ENCODE measurements at places on chromosomes 12 and 14.

DNA sequence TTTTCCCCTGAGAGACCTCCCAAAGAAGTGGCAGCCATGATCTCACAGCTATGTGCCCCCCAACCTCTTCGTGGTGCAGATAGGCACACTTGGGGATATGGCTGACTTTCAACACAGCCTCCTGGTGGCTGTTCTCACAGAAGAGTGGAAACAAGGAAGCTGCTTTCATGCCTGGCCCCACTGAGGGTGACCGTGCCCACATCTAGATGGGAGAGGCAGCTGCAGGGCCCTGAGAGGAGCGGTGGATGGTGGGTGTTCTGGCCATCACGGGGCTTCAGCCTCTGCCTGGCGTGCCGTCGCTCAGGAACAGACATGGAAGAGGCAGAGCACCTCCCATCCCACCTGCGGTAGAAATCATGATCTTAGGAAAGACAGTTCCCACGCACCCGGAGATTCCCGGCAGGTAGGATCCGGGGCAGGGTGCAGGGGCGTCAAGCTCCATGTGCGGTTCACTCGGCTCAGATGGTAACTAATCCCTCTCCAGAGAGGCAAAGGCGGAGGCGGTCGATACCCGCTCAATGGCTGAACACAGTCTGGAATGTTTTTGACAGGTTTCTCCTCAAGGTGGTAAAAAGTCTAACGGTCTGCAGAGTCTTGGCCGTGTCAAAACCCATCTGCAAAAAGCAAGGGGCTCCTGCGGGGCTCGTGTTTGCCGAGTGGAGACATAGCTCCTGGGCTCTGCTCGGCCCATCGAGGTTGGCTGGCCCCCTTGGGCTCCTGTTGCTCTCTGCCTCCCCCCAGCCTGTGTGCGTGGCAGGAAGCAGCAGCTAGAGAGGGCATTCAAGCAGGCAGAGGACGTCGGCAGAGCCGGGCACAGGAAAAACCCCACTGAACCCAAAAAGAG lies 225.2 kb upstream of the RTL1 start:
- DNase-seq, result peak; percentile 30

DNA sequence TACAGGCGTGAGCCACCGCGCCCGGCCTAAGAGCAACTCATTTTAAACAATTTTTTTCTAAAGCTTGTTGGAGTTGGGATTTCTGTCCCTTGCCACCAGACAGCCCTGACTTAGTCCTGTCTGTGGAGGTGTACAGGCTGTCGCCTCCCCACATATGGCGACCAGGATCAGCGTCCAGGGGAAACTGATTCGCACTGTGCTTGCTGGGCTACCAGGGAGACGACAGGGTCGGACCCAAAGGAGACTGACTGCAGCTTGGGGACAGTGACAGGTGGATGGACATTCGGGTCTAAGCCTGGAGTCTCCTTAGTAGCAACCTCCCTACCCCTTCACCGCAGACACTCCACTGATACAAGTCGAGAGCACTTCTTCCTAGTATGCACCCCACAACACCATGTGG lies 40.3 kb downstream of the TRAFD1 start:
- no peak for DNase-seq

DNA sequence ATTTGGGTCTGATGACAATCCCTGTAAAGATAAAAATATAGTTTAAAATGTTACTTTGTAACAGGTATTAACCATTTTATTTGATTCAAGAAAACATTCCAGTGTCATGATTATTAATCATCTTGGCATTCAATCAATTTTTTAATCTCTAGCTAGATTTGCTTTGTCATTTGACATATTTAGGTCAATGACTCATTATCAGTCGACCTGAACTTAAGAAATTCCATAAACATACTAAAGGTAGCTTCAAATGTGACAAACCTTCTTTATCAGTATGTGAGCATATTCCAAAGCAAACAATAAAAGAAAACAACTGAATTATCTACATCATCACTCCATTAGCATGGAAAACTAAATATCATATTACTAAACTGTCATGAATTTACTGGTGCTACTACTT lies 50.8 kb upstream of the CDKL1 start:
- no peak for DNase-seq

DNA sequence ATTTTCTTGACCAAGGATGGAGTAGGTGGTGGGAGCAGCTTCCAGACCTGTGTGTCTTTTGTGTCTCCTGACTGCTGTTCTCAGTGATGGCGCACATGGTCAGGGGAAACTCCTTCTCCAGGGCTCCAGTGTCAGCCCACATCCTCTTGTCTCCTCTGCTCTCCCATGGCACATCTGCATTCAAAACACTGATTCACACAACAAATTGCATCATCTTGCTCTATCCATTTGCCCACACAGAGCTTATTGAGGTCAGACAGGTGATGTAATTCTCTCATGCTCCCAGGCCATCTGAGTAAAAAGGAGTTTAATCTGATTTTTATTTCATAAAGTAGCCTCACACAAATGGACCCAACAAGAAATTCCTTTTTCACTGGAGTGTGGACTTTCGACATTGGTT lies 21.8 kb upstream of the TMEM132C start:
- no peak for DNase-seq

DNA sequence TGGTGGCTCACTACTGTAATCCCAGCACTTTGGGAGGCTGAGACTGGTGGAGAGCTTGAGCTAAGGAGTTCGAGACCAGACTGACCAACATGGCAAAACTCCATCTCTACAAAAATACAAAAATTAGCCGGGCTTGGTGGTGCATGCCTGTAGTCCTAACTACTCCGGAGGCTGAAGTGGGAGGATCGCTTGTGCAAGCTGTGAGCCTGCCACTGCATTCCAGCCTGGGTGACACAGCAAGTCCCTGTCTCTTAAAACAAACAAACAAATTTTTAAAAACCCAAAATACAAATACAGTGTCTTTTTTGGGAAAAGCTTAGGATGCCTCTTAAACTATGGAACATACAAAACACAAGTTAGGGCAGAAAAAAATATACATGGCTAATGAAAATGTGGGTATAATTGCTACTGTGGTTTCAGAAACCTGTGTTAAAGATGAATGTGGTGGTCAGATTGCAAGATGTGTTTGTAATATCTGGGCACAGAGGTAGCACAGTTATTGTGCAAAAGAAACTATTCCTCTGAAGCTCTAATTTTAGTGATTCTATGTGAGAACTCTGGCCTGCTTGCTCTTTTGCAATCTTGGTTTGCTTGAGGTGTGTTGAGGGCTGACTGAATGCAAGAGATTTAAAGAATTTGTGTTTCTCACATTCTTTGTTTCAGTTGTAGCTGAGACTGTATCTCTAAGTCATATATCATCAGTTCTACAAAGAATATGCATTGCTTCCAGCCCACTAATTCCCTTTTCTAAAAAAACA lies 3.9 kb upstream of the HSPA2 start:
- DNase-seq, result no peak

- DNase-seq, result no peak
Observed at GRCh38 chr14:94119071-94119470, 8.5 kb downstream of the IFI27 start.

DNA sequence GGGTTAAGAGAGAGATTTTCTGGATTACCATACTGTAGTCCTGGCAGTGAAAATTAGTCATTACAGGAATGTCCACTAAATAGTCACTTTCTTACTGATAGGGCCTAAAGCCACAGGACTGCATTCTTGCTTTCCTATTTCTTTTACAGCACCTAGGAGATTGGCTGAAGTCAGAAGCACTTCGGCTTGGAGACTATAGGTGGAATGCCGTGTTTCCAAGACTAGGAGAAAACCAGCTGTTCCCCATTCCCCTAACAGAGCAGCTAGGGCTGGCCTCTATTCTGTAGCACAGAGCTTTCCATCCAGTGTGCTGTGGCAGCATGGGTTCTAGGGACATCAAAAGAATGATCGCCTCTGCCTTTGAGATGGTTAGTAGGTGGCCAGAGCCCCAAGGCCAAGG lies 15.1 kb downstream of the PIGH start:
- DNase-seq, result no peak

- DNase-seq, result no peak
Observed at GRCh38 chr14:55389330-55389729, 22.3 kb downstream of the ATG14 start.

- no peak for DNase-seq
Observed at GRCh38 chr12:124681779-124682391, 114.5 kb upstream of the NCOR2 start.

GRCh38 chr14:35844494-35844893 lies 18.4 kb downstream of the BRMS1L start:
- DNase-seq, result no peak

DNA sequence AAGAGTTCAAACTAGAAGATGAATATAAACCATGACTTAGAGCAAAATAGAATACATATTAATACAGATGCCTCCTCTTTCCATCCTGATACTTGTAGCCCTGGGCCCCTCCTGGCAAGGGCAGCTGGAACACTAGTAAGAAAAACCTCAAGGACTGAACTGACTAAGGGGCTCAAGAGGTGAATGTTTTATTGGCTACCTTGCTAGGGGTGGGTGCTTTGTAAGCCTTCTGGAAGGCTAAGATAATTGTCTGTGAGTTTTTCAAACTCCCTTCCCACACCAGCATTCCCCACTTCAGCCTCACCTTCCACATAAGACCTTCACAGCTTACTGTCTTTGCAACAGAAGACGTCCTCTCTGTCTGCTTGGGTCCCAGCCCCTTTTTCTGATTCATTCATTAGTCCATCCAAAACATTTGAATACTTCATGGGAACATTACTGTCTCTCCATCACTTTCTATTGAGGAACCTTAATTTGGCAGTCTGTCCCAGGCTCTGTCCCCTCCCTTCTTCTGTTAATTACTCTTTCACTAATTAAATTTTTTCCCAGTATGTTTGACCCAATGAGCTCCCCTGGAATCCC lies 1.1 kb upstream of the MARCHF9 start:
- DNase-seq, result no peak

GRCh38 chr12:89384807-89385206 lies 32.5 kb upstream of the DUSP6 start:
- DNase-seq, result no peak

DNA sequence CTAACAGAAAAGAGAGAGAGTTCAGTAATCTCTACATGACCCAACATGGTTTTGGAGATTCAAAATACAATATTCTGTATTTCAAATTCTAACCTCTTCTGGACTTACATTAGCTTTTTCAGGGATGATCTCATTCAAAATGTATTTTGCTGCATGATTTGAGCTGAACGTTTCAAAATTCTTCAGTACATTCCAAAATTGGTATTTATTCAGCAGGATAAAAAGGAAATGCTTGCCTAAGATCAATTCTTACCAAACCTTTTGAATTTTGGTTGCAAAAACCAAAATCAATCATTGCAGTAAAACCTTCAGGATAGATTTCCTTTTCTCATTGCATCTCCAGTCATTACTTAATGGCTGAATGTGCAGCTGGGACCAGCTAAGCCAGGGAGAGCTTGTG lies 1761.3 kb upstream of the SEL1L start:
- DNase-seq, result no peak

DNA sequence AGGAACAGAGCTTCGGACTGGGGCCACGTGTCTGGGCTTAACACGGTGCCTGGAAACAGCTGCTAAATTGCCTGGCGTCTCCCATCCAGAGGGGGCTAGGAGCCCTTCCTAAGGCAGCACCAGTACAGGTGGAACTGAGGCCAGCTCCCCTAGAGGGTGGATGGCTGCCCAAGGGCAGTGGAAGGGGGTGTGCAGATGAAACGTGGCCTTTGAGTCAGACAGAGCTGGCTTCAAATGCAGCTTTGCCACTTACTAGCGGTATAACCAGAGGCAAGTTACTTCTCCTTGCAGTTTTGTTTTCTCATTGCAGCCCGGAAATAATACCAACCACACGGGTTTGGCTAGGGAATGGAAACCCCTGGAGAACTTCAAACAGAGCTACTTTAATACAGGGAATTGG lies 59.3 kb upstream of the SLC24A4 start:
- peak; percentile 37 for DNase-seq

- DNase-seq, result no peak
Observed at GRCh38 chr14:105205673-105206208, 24.6 kb upstream of the NUDT14 start.

GRCh38 chr12:11677752-11678151 lies 28.3 kb downstream of the ETV6 start:
- DNase-seq, result no peak

- DNase-seq, result no peak
Observed at GRCh38 chr14:68526512-68527091, 266.3 kb downstream of the ZFP36L1 start.

DNA sequence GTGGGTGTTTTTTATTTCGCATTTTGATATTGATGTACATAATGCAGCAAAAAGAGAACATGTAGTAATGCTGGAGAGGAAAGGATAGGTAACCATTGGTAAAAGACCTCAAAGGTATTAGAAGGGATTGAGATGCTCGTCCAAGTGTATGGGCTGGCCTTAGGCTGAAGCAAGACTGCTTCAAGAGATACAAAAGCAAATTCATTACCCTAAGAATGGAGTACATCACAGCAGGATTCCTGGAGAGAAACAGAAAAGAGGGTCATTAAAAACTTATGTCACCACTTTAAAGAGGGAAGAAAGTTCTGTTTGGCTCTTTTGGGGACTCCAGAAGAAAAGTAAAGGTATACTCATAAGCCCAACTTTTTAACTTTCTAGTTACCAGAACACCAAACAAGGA lies 420.5 kb downstream of the ZFP36L1 start:
- DNase-seq, result no peak

- no peak for DNase-seq
Observed at GRCh38 chr12:101186291-101186690, 23.7 kb downstream of the SLC5A8 start.

- DNase-seq, result no peak
Observed at GRCh38 chr12:40819436-40820108, 127.3 kb downstream of the CNTN1 start.

- DNase-seq, result no peak
Observed at GRCh38 chr12:125458552-125459268, 393.5 kb downstream of the AACS start.

GRCh38 chr12:92412856-92413255 lies 267.2 kb upstream of the BTG1 start:
- DNase-seq, result no peak

- DNase-seq, result no peak
Observed at GRCh38 chr14:81837304-81837703, 303.7 kb upstream of the SEL1L start.

- DNase-seq, result no peak
Observed at GRCh38 chr14:96631030-96631429, 128.8 kb downstream of the PAPOLA start.

DNA sequence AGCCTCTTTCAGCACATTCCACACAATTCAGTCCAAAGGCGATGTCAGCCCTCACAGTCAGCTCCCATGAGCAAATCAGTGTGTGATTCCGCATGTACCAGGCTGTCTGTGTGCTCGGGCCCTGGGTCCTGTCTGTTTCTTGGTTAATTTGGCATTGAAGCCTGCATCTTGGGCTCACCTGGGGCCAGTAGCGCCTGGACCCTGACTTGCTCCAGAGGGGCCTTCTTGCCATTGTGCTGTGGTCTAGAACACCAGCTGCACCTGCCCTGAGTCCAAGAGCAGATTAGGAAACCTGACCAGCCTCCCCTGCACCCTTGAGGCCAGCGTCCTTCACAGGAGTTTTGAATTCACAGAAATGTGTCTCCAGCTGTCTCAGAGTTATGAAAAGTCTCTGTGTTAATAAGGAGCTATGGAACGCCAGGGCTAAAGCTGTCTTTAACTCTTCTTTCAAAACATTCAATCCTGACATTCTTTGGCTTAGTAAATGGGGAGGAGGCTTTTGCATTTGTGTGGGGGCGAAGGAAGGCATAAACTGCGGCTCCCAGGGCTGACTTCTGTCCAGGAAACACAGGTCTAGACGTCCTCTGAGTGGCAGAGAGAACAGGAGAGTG lies 102.2 kb downstream of the ARF6 start:
- DNase-seq, result no peak

GRCh38 chr12:70418101-70418500 lies 52.0 kb downstream of the KCNMB4 start:
- no peak for DNase-seq
